Stimulated activated CD8-positive, alpha-beta memory T cell treated with anti-CD3 and anti-CD28 coated beads, Interleukin-4, amount 100 ng/mL, for 1 hour (primary cell): ENCODE measurements at places on chromosomes 1 and 21.

DNA sequence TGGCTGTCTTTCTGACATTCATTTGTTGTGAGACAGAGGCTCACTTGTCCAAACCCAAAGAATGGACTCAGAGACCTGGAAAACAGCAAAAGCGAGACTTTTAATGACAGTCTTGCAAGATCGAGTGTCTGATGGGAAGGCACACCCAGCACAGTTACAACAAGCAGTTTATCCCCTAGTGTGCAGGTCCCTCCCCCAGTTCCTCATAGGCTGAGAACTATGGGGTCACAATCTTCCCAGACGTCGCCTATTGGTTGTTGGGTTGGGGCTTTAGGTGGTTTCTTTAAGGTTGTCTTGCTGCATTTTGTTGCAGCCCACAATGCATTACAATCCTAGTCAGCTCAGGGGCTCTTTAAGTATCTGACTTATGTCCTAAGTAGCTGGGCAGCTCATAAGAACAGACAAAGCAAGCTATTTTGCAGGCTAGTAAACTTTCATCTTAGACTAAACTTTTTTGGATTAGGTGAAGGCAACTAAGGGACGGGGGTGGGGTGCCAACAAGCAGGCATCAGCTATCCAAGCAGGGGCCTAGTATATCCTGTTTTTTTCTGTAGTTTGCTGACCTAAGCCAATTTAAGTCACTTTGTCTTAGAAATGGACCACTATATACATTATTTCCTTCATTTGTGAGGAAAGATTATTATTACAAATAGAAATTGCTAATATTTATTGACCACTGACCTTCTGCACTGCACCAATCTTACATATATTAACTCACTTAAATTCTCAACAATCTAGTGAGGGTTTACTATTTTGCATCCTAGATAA, 151.8 kb downstream of the SETD4 start:
- DNase-seq, result no peak

DNA sequence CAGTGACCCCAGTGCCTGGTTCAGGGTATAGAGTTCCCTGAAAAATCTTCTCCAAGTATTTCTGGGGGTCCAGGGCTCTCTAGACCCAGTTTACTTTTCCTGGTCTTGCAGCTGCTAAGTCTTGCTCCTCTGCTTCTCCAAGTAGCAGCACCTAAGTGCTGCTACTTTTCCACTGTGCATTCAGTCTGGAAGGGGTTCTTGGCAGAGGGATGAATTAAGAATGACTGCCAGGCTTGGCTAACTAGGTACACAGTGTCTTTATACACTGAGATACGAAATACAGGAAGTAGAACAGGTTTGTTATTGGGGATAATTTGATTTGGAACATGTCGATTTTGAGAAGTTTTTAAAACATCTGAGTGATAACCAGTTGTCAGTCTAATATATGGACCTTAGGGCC, 24.2 kb upstream of the ERICH3 start:
- DNase-seq, result no peak

DNA sequence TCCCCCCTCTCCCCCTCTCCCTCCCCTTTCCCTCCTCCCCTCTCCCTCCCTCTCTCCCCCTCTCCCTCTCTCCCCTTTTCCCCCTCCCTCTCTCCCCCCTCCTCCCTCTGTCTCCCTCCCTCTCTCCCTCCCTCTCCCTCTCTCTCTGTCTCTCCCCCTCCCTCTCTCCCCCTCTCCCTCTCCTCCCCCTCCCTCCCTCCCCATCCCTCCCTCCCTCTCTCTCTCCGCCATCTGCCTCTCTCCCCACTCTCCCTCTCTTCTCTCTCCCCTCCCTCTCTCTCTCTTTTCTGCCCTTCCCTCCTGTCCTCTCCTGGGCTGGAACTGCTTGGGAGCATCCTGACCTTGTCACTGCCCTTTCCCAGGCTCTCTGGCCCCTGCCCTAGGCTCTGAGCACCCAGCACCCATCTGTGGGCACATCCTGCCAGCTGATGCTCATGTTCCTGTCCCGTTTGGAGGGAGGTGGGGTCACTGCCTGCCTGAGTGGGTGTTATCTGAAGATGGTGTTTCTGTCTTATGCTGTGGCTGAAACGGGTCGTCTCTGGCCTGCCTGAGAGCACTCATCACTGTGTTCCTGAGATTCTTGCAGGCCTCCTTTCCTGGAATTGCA, 10.8 kb downstream of the FTCD start:
- DNase-seq, result no peak

GRCh38 chr21:44377201-44377921, 23.9 kb downstream of the TRPM2 start:
- no peak for DNase-seq

GRCh38 chr1:70979313-70979712, 68.3 kb downstream of the PTGER3 start:
- no peak for DNase-seq

GRCh38 chr1:20725189-20726117, 7.0 kb downstream of the SH2D5 start:
- DNase-seq, result no peak
